ENCODE measurements at places on chromosomes 7 and 10. TPM values are rescaled to one million over a fixed set of nuclear protein-coding genes. Genes with fewer than 3 reads are reported as not detected.
A peak's percentile ranks its signal among the peaks of the same experiment; 100 is the strongest.

- no peak overlapping the region for H3K27ac ChIP-seq
- no peak for DNase-seq
- H3K4me3 ChIP-seq = no peak overlapping the region
- H3K27me3 ChIP-seq = no peaks in the 10 kb centered on the region
- H3K36me3 ChIP-seq = peaks cover 7% of the 10 kb centered on the region
Measured at GRCh38 chr7:111393011-111393754, 169.1 kb downstream of the IMMP2L start.

- peaks cover 47% of the 10 kb centered on the region for H3K4me1 ChIP-seq
- H3K27ac ChIP-seq = peak overlapping the region; percentile 81
- H3K4me3 ChIP-seq = peak overlapping the region; percentile 88
- H3K27me3 ChIP-seq = no peaks in the 10 kb centered on the region
- no peak for DNase-seq
- peaks cover 45% of the 10 kb centered on the region for H3K36me3 ChIP-seq
Measured at GRCh38 chr7:92831716-92832533, 4.4 kb downstream of the CDK6 start.

DNA sequence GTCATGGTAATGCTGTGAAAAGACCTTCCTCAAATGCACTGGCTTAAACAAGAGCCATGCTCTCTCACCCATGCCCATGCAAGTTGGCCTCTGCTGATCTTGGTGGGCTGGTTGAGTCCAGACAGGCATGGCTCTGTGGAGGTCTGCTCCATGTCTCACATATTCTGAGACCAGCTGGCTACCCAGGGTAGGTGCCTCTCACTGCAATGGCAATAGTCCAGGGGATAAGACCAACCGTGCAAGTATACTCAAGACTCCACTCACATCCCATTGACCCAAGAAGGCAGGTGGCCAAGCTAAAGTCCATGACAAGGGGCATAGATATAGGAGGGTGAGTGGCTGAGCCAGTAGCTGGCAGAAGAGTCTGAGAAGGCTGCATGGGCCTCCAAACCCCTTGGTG lies 14.2 kb upstream of the EBF3 start:
- H3K4me3 ChIP-seq = no peak overlapping the region
- no peaks in the 10 kb centered on the region for H3K4me1 ChIP-seq
- no peak for DNase-seq
- no peak overlapping the region for H3K27ac ChIP-seq
- peaks cover 6% of the 10 kb centered on the region for H3K36me3 ChIP-seq

GRCh38 chr10:127907411-127908105 lies 655 bp downstream of the PTPRE start:
- H3K27me3 ChIP-seq = peaks cover 19% of the 10 kb centered on the region
- H3K36me3 ChIP-seq = no peaks in the 10 kb centered on the region
- peak overlapping the region; percentile 50 for H3K4me3 ChIP-seq
- no peaks in the 10 kb centered on the region for H3K4me1 ChIP-seq

DNA sequence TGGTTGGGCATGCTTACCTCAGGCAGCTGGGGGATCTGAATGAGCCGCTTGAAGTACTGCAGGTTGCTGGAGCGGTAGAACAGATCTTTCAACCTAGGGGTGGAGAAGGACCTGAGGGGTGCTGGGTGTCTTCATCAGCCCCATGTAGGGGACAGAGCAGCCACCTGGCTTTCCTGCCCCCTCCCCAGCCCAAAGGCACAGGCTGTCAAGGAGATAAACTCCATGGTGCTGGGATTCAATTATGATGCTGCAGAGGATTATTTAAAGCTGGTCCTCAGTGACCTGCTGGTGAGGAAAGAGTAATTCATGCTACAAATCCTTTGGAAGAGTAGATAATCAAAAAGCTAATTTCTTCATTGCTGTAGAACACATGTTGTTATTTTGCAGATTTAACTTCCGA lies 71.1 kb downstream of the SPDYE5 start:
- H3K4me3 ChIP-seq = no peak overlapping the region
- no peaks in the 10 kb centered on the region for H3K27me3 ChIP-seq
- peaks cover 2% of the 10 kb centered on the region for H3K36me3 ChIP-seq
- H3K4me1 ChIP-seq = no peaks in the 10 kb centered on the region
- no peak overlapping the region for H3K27ac ChIP-seq

DNA sequence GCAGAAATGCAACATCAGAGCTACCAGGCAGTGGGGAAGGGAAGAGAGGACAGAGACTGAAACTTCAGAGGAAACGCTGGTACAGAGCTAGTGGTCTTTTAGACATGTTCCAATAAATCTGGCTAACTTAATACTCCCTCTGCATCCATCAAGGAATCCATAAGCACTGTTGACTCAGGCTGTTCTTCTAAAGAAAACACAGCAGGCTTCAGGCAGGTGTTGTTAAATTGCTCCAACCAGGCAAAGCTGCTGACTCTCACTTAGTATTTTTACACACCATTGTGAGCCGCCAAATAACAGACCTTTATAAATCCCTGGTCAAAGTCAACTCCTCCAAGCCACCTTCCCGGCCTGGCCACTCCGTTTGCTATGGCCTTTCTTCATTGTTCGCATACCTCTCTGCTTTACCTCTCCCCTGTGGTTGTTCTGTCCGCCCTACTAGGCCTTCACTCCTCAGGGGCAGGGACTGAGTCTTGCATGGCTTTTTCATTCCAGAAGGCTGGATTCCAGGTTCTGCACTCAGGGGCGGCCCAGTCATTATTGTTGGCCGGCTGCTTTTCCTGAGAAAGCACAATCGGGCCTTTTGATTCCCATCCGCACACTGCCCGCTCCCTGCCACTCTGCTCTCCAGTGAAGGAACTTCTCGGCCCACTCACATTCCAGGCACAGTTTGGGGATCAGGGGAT lies 18.4 kb downstream of the CREB3L2 start:
- no peaks in the 10 kb centered on the region for H3K27me3 ChIP-seq
- H3K4me1 ChIP-seq = peaks cover 9% of the 10 kb centered on the region
- H3K4me3 ChIP-seq = no peak overlapping the region

GRCh38 chr7:24138343-24138742 lies 145.6 kb upstream of the NPY start:
- H3K36me3 ChIP-seq = no peaks in the 10 kb centered on the region
- no peak overlapping the region for H3K4me3 ChIP-seq
- no peaks in the 10 kb centered on the region for H3K4me1 ChIP-seq
- DNase-seq = no peak
- H3K27ac ChIP-seq = no peak overlapping the region

- H3K4me1 ChIP-seq = no peaks in the 10 kb centered on the region
- H3K27me3 ChIP-seq = no peaks in the 10 kb centered on the region
- H3K4me3 ChIP-seq = no peak overlapping the region
- no peak overlapping the region for H3K27ac ChIP-seq
Measured at GRCh38 chr7:41169317-41169716, 533.6 kb downstream of the INHBA start.

DNA sequence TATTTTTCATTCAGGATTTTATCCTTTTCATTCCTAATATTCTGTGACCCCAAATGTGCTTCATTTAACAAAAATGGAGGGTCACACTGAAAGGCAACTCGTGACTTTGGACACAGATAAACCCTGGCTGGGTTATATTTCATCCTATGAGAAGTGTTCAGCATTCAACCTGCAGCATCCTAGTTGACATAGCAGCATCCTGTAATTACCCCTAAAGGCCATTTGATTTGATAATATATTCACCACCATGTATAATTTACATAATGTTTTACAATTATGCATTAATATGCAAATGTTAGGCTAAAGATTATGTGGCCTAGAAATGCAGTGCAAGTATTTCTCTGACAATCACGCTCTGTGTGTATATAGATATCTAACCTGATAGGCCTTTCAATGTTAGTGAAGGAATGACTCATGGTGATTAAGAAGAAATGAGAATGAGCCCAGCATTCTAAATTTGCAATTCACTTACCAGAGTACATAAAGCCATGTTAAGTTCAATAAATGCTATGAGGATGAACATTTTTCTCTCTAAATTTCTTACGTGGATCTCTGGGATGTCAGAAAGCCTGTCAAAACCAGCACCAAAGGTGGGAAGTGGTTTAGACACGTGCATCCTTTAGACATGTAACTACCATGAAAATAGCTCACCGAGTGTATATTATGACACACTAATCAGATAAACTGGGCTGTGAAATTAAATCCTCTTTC lies 337.7 kb upstream of the AOAH start:
- H3K4me3 ChIP-seq = no peak overlapping the region
- no peak overlapping the region for H3K27ac ChIP-seq
- H3K27me3 ChIP-seq = no peaks in the 10 kb centered on the region
- peaks cover 3% of the 10 kb centered on the region for H3K36me3 ChIP-seq
- H3K4me1 ChIP-seq = peaks cover 35% of the 10 kb centered on the region
- no peak for DNase-seq

GRCh38 chr7:105985229-105985628 lies 22.2 kb downstream of the CDHR3 start:
- H3K27me3 ChIP-seq = no peaks in the 10 kb centered on the region
- no peak for DNase-seq
- no peaks in the 10 kb centered on the region for H3K4me1 ChIP-seq

CHN2 gene
- total RNA-seq = 0.91 TPM

AS3MT gene
- 0.39 TPM for total RNA-seq

BAIAP2L1 gene
- 5.1 TPM for total RNA-seq

Data from activated T-cell treated with anti-CD3 and anti-CD28 coated beads, Interleukin-2, amount 50 U/mL, for 72 hours (primary cell).